NCI-H526 treated with DMSO at 0.1 percent for 48 hours (cell line): ENCODE measurements at places on chromosomes 1 and 21.

GRCh38 chr1:81437649-81438048, 363.1 kb upstream of the ADGRL2 start:
- no peak for DNase-seq

DNA sequence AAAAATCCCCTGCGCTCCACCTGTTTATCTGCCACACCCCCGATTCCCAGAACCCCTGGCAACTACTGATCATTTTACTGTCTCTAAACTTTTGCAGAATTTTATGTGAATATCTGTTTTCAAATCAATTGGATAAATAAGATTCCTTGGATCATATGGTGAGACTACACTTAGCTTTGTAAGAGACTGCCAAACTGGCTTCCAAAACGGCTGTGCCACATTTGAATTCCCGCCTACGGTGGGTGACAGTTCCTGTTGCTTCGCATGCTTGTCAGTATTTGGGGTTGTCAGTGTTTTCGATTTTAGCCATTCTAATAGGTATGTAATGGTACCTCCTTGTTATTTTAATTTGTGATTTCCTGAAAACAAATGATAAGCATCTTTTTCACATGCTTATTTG, 22.7 kb upstream of the FMN2 start:
- DNase-seq, result no peak

DNA sequence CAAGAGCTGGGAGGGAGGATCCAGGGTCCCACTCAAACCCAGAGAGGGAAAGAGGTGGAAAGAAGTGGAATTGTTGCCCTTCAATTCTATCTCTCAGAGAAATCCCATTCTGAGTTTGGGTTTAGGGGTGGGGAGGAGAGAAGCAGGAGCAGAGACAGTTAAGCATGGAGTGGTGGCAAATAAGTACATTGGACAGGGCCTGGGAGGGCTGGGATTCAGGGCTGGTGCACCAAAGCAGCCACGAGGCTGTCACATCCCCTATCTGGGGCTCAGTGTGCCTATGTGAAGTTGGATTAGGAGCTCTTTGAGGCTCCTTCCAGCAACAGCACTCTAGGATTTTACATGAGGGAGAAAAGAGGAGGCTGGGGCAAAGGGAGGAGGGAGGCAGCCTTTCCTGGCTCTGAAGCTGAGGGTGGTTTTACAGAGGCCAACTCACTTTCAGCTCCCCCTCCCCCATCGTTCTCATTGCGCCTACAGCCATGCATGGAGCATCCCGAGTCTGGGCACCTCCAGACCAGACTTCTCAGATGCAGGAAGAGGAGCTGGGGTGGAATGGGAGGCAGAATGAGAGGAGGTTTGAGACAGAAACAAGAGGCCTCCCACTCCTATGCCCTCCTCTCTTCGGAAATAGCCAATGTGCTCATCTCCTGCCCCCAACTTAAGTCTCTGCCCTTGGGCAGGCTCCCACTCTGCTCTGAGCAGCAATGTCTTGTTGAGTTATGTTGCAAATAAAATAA, 3.0 kb upstream of the SYT6 start:
- no peak for DNase-seq

DNA sequence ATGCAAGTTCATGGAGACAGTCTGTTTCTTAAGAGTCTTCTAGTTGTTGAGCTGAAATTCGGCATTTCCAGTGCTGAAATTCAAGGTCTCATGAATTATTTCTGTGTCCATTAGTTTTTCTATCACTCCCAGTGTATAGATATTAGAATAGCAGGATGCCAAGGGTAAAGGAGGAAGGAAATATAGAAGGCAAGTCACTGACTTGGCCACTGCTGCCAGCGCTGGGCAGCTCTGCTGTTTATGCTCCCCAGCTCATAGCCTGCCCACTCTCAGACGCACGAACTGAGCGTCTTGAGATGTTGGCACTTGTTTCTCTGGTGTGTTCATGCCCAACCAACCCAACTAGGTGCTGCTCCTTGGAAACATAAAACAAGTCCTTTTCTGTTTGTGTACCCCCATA, 110.1 kb downstream of the SLC45A1 start:
- no peak for DNase-seq

GRCh38 chr1:228297242-228297641, 89.4 kb downstream of the OBSCN start:
- no peak for DNase-seq
